Progenitor cell of endocrine pancreas (in vitro differentiated cells): ENCODE measurements at places on chromosomes 3 and 15.

- no peak overlapping the region for H3K27ac ChIP-seq
- DNase-seq, result no peak
- no peak overlapping the region for H3K4me3 ChIP-seq
- peaks cover 2% of the 10 kb centered on the region for H3K36me3 ChIP-seq
- H3K27me3 ChIP-seq, result no peaks in the 10 kb centered on the region
Measured at GRCh38 chr15:27382361-27383025, 411.5 kb downstream of the GABRG3 start.

DNA sequence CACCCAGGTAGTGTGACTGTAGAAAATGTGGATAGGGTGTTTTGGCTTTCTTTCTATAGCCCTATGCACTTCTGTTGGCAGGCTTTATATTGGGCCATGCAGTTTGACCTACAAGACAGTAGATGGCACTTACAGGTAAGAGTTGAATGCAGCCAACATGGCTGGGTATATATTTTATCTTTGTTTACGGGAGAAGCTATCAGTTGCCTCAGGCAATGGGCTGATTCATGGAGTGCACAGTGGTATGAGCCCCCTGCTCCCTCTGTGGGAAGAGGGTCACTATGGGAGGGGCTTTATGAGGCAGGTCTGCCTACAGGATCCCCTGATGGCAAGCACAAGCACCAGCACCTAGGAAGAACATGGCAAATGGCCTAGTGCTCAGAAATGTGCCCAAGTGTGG lies 301.2 kb upstream of the CDIN1 start:
- no peaks in the 10 kb centered on the region for H3K27me3 ChIP-seq
- H3K4me3 ChIP-seq, result no peak overlapping the region
- H3K27ac ChIP-seq, result no peak overlapping the region
- no peaks in the 10 kb centered on the region for H3K36me3 ChIP-seq
- H3K4me1 ChIP-seq, result no peaks in the 10 kb centered on the region

DNA sequence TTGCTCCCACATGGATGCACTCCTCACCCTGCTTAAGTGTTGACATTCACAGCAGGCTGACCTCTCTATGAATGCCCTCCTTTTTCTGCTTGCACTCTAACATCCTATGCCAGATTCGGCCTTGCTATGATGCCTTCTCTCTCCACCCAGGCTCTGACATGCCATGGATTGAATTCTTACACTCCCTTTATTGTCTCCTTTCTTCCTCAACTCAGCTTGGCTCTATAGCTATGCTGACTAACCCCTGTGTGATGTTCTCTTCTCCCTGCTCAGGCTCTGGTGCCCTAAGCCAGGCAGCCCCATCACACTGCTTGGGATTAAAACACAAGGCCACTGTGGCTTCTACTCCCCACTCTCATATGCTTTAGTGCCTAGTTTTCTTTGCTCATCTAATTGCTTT lies 563.7 kb downstream of the NSUN3 start:
- H3K4me3 ChIP-seq, result no peak overlapping the region
- H3K36me3 ChIP-seq, result no peaks in the 10 kb centered on the region
- H3K27me3 ChIP-seq, result no peaks in the 10 kb centered on the region
- H3K4me1 ChIP-seq, result peaks cover 6% of the 10 kb centered on the region

- H3K27ac ChIP-seq, result peak overlapping the region; percentile 76
Measured at GRCh38 chr3:71099997-71100719, 483.4 kb downstream of the FOXP1 start.

- H3K27ac ChIP-seq, result no peak overlapping the region
- DNase-seq, result no peak
- peaks cover 11% of the 10 kb centered on the region for H3K4me1 ChIP-seq
- H3K4me3 ChIP-seq, result no peak overlapping the region
- no peaks in the 10 kb centered on the region for H3K36me3 ChIP-seq
- no peaks in the 10 kb centered on the region for H3K27me3 ChIP-seq
Measured at GRCh38 chr3:16693820-16694219, 88.6 kb upstream of the DAZL start.

DNA sequence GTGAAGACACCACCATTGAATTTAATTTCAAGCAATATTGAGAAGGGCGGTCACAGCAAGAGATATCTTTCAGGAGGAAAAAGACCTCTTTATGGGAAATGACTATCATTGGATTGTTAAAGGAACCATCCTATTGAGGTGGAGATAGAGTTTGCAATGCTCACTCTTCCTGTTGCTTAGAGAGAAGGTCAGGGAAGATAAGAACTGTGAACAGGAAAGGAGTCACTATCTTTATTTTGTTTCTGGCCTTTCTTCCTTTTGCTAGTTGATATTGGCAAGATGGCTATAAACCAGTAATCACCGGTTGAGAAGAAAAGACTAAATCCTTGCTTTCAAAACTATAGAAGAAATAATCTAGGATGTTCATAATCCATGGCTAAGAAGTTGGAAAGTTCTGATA lies 112.1 kb upstream of the TMEM108 start:
- no peaks in the 10 kb centered on the region for H3K4me1 ChIP-seq
- no peaks in the 10 kb centered on the region for H3K36me3 ChIP-seq
- peaks cover 3% of the 10 kb centered on the region for H3K27me3 ChIP-seq
- no peak overlapping the region for H3K27ac ChIP-seq
- H3K4me3 ChIP-seq, result no peak overlapping the region

DNA sequence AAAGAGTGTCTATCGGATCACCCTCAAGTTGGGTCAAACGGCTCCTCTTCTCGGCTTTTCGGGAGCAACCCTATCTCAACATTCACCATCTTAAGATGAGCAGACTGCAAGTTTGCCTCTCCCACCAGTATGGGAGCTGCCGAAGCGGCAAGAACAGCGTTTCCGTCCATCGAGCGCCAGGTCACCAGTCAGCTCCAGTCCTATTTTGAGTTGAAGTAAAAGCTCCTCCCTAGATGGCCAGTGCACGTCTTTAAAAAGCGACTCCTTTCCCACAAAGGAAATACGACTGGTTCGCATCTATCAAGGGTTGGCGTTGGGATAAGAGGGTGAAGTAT lies 369 bp upstream of the U2SURP start:
- H3K4me1 ChIP-seq, result peaks cover 30% of the 10 kb centered on the region
- peak overlapping the region; percentile 96 for H3K4me3 ChIP-seq
- no peaks in the 10 kb centered on the region for H3K36me3 ChIP-seq
- peak overlapping the region; percentile 100 for H3K27ac ChIP-seq
- H3K27me3 ChIP-seq, result no peaks in the 10 kb centered on the region

- H3K4me3 ChIP-seq, result no peak overlapping the region
- peaks cover 29% of the 10 kb centered on the region for H3K27me3 ChIP-seq
- H3K4me1 ChIP-seq, result no peaks in the 10 kb centered on the region
- H3K36me3 ChIP-seq, result no peaks in the 10 kb centered on the region
Measured at GRCh38 chr3:111613294-111613693, 18.1 kb upstream of the ZBED2 start.

DNA sequence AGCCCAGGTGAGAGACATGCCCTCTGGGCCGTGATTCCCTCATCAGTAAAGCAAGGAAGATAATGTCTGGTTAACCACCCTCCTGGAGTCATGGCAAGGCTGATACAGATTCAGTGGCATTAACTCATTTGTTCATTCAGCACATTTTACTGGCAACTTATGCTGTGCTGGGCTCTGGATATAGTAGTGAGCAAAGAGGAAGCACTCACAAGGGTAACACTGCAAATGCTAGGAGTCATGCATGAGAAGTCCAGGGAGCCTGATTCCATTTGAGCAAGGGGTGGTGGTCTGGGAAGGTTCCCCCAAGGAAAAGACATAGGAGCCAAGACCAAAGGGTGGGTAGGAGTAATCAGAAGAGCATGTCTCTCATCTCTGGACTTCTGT lies 50.2 kb downstream of the SMAD3 start:
- H3K27me3 ChIP-seq, result no peaks in the 10 kb centered on the region
- DNase-seq, result no peak
- H3K4me3 ChIP-seq, result no peak overlapping the region
- H3K4me1 ChIP-seq, result peaks cover 16% of the 10 kb centered on the region

DNA sequence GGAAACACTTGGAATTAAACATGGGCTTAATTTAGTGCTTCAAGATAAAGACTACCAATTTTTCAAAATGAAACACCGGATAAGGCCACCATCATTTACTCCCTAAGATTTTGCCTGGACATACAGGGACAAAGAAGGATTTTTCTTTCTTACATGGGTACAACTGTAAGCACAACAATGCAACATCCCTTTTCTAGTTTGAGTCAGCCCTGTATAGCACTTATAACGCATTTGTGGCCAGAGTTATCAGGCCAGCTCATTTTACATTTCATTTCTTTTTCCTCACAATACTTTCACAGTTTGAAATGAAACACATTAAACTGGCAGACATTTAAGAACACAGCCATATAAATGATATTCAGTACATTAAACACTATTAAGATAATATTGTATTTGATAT lies 9.8 kb upstream of the SUCNR1 start:
- DNase-seq, result no peak
- H3K4me1 ChIP-seq, result peaks cover 33% of the 10 kb centered on the region
- H3K36me3 ChIP-seq, result no peaks in the 10 kb centered on the region
- H3K27ac ChIP-seq, result no peak overlapping the region
- no peaks in the 10 kb centered on the region for H3K27me3 ChIP-seq

DNA sequence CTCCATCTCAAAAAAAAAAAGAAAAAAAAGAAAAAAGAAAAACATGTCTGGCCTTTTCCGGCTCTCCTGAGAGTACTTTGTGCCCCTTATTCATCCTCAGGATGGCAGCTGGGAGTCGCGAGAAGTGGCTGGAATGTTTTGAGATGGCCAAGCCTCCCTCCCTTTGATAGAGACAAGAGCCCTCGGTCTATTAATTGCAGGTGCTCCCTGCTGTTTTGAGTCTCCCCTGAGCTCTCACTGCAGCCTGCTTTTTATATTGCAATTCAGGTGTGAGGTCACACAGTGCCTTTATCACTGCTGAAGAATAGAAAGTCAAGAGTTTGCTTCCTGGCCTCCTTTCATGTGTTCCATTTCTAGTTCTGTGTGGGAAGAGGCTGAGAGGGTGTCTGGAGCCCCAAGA lies 10.9 kb downstream of the CA12 start:
- peaks cover 18% of the 10 kb centered on the region for H3K27me3 ChIP-seq
- no peaks in the 10 kb centered on the region for H3K4me1 ChIP-seq
- H3K4me3 ChIP-seq, result no peak overlapping the region
- DNase-seq, result no peak

GRCh38 chr3:46059432-46059831 lies 32.1 kb upstream of the XCR1 start:
- no peaks in the 10 kb centered on the region for H3K36me3 ChIP-seq
- no peak overlapping the region for H3K27ac ChIP-seq
- no peaks in the 10 kb centered on the region for H3K4me1 ChIP-seq
- no peak for DNase-seq
- H3K4me3 ChIP-seq, result no peak overlapping the region

DNA sequence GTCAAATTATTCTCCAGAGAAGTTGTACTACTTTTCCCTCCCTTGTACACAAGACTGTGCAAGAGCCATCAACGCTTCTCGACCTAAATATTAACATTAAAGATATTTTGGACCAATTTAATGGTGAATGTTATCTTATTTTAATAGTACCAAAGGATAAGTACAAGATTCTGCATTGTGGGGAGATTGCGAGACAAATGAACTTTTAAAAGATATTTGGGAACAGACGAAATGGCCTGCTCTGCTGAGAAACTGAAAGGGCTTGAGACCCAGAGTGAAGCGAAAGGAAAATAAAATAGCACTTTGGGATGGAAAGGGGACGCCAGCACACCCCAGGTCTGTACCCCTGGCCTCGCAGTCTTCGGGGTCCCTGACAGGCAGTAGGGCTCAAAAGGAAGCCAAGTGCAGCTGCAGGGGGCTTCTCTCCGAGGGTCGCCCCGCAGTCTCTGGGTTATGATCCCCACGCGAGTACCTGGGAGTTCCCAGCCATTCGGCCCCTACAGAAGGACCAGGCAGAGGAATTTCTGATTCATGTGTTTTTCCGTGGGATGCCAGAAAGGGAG lies 97.6 kb upstream of the VGLL3 start:
- no peaks in the 10 kb centered on the region for H3K27me3 ChIP-seq
- no peak overlapping the region for H3K4me3 ChIP-seq
- no peak overlapping the region for H3K27ac ChIP-seq
- DNase-seq, result no peak

GRCh38 chr15:65077291-65077980 lies 890 bp downstream of the KBTBD13 start:
- no peak overlapping the region for H3K4me3 ChIP-seq
- peaks cover 41% of the 10 kb centered on the region for H3K27me3 ChIP-seq
- H3K4me1 ChIP-seq, result peaks cover 3% of the 10 kb centered on the region
- no peaks in the 10 kb centered on the region for H3K36me3 ChIP-seq
- H3K27ac ChIP-seq, result peak overlapping the region; percentile 85

DNA sequence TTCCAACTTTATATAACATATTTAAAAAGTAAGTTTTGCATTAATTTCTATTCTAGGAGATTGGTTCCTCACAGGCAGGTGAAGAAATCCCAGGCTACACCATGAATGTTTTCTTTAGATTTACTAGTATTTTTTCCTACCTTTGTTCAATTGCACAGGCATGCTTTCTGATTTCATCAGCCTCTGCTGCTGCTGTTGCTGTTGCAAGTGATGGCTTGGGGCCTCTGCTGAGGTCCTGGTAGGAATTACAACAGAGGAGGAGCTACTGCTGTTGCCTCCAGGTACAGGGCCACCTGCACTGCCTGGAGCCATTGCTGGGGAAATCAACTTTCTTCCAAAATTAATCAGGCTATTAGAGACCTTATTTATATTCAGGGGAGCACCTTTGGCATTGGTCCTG lies 353.3 kb downstream of the PLCL2 start:
- no peak overlapping the region for H3K27ac ChIP-seq
- H3K27me3 ChIP-seq, result no peaks in the 10 kb centered on the region
- H3K36me3 ChIP-seq, result no peaks in the 10 kb centered on the region
- H3K4me1 ChIP-seq, result peaks cover 5% of the 10 kb centered on the region
- DNase-seq, result no peak
- no peak overlapping the region for H3K4me3 ChIP-seq

GRCh38 chr3:71902258-71903111 lies 117.5 kb upstream of the PROK2 start:
- no peak overlapping the region for H3K4me3 ChIP-seq
- H3K27ac ChIP-seq, result no peak overlapping the region
- H3K36me3 ChIP-seq, result no peaks in the 10 kb centered on the region
- peaks cover 12% of the 10 kb centered on the region for H3K27me3 ChIP-seq
- peaks cover 8% of the 10 kb centered on the region for H3K4me1 ChIP-seq

GRCh38 chr3:52223449-52224408 lies 1.7 kb downstream of the TLR9 start:
- no peak for DNase-seq
- H3K27me3 ChIP-seq, result no peaks in the 10 kb centered on the region
- peaks cover 2% of the 10 kb centered on the region for H3K4me1 ChIP-seq
- H3K36me3 ChIP-seq, result no peaks in the 10 kb centered on the region
- H3K4me3 ChIP-seq, result no peak overlapping the region

- H3K27me3 ChIP-seq, result peaks cover 20% of the 10 kb centered on the region
- no peak overlapping the region for H3K4me3 ChIP-seq
- H3K4me1 ChIP-seq, result no peaks in the 10 kb centered on the region
- DNase-seq, result no peak
- no peak overlapping the region for H3K27ac ChIP-seq
Measured at GRCh38 chr15:61198722-61199121, 30.4 kb downstream of the RORA start.

- no peak overlapping the region for H3K4me3 ChIP-seq
- peak overlapping the region; percentile 60 for H3K27ac ChIP-seq
- peaks cover 7% of the 10 kb centered on the region for H3K27me3 ChIP-seq
- no peak for DNase-seq
Measured at GRCh38 chr15:84911879-84912660, 27.6 kb downstream of the SLC28A1 start.

- DNase-seq, result no peak
- peak overlapping the region; percentile 96 for H3K27ac ChIP-seq
- no peaks in the 10 kb centered on the region for H3K27me3 ChIP-seq
- peaks cover 42% of the 10 kb centered on the region for H3K4me1 ChIP-seq
Measured at GRCh38 chr3:123605789-123606234, 21.0 kb upstream of the HACD2 start.

GRCh38 chr15:46091860-46092450 lies 457.1 kb downstream of the SQOR start:
- H3K27ac ChIP-seq, result no peak overlapping the region
- no peak overlapping the region for H3K4me3 ChIP-seq
- H3K4me1 ChIP-seq, result peaks cover 14% of the 10 kb centered on the region
- H3K27me3 ChIP-seq, result no peaks in the 10 kb centered on the region

GRCh38 chr15:73607843-73608242 lies 25.3 kb downstream of the NPTN start:
- no peak overlapping the region for H3K4me3 ChIP-seq
- H3K36me3 ChIP-seq, result no peaks in the 10 kb centered on the region
- H3K27ac ChIP-seq, result no peak overlapping the region
- no peaks in the 10 kb centered on the region for H3K27me3 ChIP-seq
